ENCODE measurements at places on chromosomes 2 and 18.

GRCh38 chr2:236964291-236964690 lies 121.4 kb upstream of the COPS8 start:
- DNase-seq = no peak

DNA sequence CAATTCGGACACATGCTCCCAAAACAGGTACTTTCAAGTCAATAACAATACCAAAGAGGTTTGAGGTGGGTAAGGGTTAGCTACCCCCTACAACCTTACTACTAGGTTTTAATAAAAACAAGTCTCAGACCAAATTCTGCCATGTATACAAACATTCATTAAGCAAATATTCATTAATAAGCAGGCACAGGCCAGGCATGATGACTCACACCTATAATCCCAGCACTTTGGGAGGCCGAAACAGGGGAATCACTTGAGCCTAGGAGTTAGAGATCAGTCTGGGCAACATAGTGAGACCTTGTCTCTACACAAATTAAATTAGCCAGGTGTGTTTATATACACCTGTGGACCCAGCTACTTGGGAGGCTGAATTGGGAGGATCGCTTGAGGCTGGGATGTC lies 11.7 kb upstream of the ELAC1 start:
- DNase-seq = no peak

- peak; percentile 30 for DNase-seq
These were observed 912 bp upstream of the FBXO11 start for GRCh38 chr2:47907039-47907781.

GRCh38 chr2:218217360-218218267 lies 625 bp downstream of the ARPC2 start:
- DNase-seq = peak; percentile 42

DNA sequence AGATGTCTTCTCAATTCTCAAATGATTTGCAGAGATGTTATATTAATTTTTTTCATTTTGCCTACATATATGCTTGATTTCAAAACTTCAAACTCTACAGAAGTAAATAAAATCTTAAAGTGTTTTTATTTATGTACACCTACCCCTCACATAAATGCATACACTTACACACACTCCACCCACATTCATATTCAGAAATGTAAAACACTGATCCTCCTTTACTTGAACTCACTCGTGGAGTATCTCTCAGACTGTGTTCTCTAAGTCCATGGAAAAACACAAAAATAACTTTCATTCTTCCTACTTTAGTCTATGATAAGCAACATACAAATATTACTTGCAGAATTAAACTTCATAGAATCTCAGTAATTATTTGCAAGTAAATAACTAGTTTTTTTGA lies 209.1 kb upstream of the RBMS1 start:
- DNase-seq = no peak

GRCh38 chr2:192067631-192068030 lies 127.1 kb downstream of the TMEFF2 start:
- no peak for DNase-seq

GRCh38 chr2:49251766-49252165 lies 97.5 kb upstream of the FSHR start:
- no peak for DNase-seq
